BJ (cell line): ENCODE measurements at places on chromosomes 4 and X.

- DNase-seq, result no peak
Observed at GRCh38 chr4:89703829-89704590, 133.0 kb downstream of the SNCA start.

DNA sequence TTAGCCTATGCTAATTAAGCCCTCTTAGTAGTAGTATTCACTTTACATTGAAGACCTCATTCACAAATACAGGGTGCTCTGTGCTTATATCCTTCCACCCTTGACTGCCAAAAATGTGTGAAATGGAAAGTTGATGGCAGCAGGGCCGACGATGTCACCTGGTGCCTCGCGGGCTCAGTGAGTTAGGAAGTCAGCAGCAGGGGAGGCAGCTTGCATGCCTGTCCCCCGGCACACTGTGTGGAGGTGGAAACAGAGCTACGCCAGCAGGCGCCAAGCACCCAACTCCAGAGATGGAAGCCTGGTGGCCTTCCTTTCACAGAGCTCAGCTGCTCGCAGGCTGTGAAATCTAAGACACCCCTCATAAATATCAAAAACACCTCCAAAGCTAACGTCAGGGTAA is 8.4 kb downstream of the MSL3 start:
- no peak for DNase-seq

DNA sequence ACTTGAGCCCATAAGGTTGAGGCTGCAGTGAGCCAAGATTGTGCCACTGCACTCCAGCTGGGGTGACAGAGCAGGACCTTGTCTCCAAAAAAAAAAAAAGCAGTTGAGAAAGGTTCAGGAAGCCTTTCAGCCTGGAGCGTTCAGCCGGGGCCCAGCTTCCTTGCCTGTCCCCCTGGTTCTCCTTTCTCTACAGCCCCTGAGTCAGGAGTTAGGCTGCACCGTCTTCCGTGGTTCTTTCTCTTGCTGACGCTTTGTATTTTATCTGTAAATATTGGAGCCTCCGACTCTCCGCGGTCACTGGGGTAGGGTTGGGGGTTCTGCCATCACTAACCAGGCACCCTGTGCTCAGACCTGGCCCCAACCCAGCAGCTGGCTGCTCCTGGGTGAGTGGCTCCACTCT is 13.8 kb upstream of the UVSSA start:
- DNase-seq, result no peak

GRCh38 chrX:13026877-13027652 is 17.4 kb downstream of the FAM9C start:
- DNase-seq, result no peak

DNA sequence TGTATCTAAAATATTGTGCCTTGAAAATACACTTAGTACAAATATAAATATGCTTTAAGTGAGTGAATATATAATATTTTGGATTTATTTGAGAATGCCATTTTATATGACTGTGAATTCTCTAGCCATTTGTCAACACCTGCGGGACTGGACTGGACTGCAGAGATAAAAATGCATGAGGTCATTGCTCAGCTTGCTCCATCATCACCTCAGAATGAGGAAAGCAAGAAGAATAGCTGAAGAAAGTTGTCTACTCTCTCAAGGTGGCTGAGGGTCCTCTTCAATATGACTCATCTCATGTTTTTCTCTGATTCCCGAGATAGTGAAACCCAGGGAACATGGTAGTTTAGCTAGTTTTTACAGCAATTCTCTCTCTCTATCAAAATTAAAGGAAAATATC is 732.5 kb upstream of the AGA start:
- DNase-seq, result no peak

DNA sequence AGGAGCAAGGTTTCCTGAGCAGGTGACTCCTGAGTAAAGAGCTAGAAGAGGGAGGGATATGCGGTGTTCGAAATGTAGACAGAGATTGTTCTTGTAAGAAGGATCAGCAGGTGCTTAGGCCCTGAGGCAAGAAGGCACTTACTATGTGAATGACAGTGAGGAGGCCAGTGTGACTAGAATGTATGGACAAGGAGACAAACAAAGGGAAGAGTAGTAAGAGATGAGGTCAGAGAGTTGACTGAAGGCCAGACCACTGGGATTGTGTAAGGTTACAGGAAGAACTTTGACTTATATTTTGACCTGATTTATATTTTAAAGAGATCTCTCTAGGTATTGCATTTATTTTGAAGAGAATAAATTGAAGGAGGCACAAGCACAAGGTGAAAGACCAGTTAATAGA is 118.4 kb upstream of the ENPEP start:
- DNase-seq, result no peak

DNA sequence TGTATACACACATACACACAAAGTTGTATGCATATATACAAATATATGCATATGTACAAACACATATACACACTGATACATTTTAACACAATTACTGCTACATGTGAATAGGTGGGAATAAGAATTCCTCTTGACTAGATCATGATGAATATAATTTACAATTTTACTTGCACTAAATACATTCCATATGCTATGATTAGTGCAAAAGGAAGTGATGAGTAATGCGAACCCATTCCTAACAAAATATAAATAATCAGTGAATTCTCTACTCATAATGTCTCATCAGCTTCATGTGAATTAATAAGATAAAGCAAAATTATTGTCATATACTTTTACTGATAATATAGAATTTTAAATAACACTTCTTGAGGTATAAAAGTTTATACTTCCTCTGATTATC is 1077.3 kb upstream of the PCDH10 start:
- DNase-seq, result peak; percentile 4

DNA sequence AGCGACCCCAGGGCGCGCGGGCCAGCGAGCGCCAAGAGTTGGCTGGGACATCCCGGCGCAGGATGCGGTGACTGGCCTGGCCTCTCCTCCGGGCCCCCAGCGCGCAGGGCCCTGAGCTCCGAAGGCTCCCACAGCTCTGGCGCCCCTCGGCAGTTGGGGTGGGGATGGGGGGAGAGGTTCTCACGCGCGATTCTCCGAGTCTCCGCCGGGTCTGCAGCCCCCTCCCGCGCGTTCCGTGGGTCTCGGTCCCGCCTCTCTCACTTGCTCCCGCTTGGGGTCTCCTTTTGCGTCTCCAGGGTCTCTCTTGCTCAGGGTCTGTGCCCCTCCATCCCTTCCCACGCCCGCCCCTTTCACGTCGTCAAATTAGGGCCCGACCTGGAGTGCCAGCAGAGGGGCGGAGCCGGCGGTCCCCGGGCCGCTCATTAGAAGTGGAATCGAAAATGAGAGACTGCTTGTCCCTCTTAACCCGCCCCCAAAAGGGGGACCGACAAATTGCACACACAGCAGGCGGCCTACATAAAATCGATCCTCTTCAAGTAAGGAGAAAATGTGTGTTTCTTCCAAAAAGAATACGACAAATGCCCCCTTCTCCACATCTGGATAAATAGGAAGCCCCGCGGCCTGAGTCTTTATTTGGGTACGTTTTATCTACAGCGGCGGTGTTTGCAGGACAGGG is 877 bp upstream of the NKX1-1 start:
- DNase-seq, result no peak

DNA sequence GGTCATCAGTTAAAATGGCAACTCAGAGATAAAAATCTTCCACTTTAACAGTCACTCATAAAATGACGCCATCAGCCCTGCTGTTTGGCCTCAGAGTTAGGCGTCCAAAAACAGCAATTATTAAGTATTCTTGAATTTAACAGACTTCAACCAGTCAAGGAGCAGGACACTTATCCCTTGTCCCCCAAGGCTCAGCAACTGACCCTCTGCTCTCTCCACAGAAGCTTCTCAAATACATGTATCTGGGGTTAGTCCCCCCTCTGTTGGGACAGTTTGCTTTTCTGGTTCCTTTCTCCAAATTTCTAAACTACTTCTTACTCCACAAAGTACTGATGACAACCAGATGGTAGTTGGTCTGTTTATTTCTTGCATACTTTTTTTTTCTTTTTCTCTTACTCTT is 54.4 kb downstream of the SOD3 start:
- peak; percentile 19 for DNase-seq

GRCh38 chrX:15749642-15750610 is 11.9 kb downstream of the CA5B start:
- DNase-seq, result no peak

DNA sequence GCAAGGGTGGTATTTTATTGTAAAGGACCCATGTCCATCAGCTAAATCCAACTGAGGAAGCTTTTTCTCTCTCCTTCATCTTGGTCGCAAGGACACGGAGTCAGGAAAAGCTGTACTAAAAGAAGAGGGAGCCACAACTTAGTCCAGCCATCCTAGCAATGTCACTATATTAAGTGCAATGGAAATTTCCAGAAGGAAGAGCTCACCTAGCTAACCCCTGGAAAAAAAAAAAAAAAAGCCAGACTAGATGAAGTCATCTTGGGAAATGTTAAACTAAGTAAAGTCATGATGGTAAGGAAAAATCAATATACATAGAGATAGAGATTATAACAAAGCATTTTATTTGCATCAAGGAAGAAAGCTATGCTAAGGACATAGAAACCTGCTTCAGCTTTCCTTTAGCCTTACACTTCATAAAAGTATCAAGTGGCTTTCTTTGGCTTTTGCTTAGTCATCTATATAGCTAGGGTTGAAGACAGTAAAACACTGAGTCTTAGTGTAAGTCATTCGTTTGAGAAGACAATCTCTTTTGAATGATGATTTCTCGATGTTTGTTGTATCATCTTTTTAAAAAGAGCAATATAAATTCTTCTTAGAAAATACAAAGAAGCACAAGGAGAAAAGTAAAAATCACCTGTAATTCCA is 18.6 kb upstream of the CA5B start:
- DNase-seq, result no peak

- no peak for DNase-seq
Observed at GRCh38 chr4:34158878-34159277, 2085.4 kb downstream of the ARAP2 start.

DNA sequence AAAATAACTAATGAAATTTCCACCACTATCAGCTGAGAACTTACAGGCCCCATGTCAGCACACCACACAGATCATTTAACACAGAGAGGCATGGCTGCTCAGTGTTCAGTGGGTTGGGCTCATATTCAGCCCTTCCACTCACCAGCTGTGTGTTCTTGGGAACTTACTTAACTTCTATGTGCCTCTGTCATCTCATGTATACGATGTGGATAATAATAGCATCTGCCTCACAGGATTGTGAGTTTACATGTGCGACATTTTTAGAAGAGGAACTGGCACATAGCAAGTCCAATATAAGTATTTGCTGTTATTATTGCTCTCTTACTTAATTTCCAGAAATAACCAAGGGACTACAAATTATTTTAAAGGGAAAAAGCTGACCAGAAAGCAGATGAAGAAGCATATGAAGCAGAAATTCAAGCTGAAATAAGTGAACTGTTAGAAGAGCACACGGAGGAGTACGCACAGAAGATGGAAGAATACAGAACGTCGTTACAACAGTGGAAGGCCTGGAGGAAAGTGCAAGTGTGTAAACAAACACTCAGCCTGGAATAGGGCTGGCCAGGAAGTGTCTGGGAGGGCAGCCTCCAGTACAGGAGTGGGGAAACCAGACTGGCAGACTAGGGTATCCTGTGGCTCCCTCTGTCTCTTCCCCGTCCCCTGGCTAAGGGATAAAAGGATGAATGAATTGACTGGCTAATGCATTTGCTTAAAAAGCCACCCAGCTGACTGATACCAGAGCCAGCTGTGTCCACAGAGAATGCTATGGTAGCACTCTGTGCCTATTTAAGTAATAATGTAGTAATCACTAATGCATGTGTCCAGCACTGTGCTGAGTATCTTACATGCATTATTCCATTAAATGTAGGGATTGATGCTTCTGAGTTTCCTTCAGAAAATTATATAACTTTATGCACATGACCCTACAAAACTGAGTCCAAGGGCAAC is 67.1 kb downstream of the CC2D2A start:
- DNase-seq, result no peak

DNA sequence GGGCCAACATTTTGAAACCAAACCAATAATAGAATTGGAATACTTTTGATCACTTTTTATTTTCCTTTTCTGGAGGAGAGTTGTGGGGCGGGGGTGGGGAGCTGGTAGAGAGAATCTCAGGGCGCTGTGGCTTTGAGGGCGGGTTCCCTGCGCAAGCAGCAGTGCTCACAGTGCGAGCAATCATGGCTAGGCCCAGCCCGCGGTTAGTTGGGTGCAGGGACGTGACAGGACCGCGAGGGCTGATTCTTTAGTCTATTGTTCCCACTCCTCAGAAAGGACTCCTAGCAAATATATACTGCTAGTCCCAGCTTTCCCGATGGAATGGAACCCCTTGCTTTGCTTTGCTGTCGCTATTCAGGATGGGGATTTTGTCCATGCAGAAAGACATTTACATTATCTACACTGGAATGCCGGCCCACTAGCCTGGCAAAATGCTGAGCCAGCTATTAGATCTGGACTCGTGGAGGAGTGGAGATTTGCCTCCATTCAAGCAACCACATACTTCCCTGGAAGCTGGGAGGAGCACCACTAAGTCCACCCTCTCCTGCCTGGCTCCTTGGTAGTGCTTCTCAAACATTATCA is 23.9 kb upstream of the APLN start:
- DNase-seq, result no peak

DNA sequence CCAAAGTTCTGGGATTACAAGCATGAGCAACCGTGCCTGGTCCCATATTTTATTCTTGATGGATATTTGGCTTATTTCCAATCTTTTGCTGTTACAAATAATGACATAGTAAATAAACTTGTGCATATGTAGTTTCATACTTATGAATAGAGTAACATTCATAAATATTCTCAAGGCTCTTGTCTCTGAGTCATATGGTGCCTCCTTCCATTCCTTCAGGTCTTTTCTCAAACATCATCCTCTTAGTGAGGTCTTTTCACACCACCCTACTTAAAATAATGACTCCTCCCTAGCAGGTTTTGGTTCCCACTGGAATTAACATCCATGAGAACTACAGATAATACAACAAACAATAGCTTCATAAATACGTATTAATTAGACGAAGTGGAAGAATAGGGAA is 416.6 kb downstream of the IQCM start:
- no peak for DNase-seq

GRCh38 chr4:168787801-168788595 is 222.1 kb downstream of the CBR4 start:
- DNase-seq, result no peak

DNA sequence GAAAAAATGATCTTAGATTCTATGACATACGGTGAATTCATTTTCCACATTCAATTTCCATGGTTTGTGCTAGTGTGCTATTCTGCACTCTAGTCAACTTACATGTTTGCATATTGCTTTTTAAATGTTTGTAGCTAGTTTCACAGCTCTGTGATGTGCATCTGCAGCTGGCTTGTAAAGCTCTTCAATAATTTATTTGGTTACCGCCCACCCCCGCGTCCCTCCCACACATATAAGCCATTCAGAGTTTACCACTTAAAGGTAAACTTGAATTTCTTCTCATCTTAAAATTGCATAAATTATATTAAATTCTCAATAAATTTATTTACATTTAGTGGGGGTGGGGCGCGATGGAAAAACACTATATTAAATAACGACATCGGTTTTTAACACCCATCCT is 291 bp upstream of the NBDY start:
- DNase-seq, result no peak

DNA sequence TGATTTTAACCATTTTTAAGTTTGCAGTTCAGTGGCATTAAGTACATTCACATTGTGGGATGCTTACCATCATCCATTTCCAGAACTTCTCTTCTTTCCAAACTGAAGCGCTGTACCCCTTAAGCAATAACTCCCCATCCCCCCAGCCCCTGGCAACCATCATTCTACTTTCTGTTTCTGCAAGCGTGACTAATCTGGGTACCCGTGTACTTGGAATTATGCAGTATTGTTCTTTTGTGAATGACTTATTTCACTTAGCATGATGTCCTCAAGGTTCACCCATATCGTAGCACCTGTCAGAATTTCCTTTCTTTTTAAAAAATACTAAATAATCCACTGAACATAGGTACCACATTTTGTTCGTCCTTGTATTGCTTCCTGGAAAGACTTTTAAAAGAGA is 32.9 kb downstream of the USP9X start:
- no peak for DNase-seq
